ENCODE measurements at places on chromosomes 13 and 19. TPM values are rescaled to one million over a fixed set of nuclear protein-coding genes. Genes with fewer than 3 reads are reported as not detected.
A peak's percentile ranks its signal among the peaks of the same experiment; 100 is the strongest.

- no peak overlapping the region for H3K4me3 ChIP-seq
- H3K27me3 ChIP-seq = no peaks in the 10 kb centered on the region
- peaks cover 36% of the 10 kb centered on the region for H3K4me1 ChIP-seq
- DNase-seq = no peak
Measured at GRCh38 chr19:19458110-19458816, 52.8 kb downstream of the GATAD2A start.

DNA sequence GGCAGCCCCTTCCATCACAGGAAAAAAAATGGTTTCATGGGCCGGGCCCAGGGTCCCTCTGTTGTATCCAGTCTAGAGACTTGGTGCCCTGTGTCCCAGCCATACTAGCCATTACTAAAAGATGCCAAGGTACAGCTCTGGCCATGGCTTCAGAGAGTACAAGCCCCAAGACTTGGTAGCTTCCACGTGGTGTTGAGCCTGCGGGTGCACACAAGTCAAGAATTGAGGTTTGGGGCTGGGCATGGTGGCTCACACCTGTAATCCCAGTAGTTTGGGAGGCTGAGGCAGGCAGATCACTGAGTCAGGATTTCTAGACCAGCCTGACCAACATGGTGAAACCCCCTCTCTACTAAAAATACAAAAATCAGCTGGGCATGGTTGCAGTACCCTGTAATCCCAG is 214.3 kb downstream of the LIG4 start:
- no peak overlapping the region for H3K4me3 ChIP-seq
- no peak overlapping the region for H3K27ac ChIP-seq
- H3K36me3 ChIP-seq = no peaks in the 10 kb centered on the region
- no peaks in the 10 kb centered on the region for H3K27me3 ChIP-seq

- H3K27me3 ChIP-seq = no peaks in the 10 kb centered on the region
- no peak for DNase-seq
- H3K4me1 ChIP-seq = no peaks in the 10 kb centered on the region
- no peak overlapping the region for H3K4me3 ChIP-seq
Measured at GRCh38 chr13:82224806-82225205, 1657.5 kb downstream of the SLITRK1 start.

GRCh38 chr19:2883686-2884439 is 16.7 kb downstream of the ZNF556 start:
- no peak for DNase-seq
- H3K4me3 ChIP-seq = no peak overlapping the region
- H3K27me3 ChIP-seq = no peaks in the 10 kb centered on the region

- H3K36me3 ChIP-seq = peaks cover 17% of the 10 kb centered on the region
- no peak overlapping the region for H3K4me3 ChIP-seq
- no peak overlapping the region for H3K27ac ChIP-seq
- peaks cover 3% of the 10 kb centered on the region for H3K4me1 ChIP-seq
Measured at GRCh38 chr13:98846986-98847385, 94.5 kb upstream of the SLC15A1 start.

DNA sequence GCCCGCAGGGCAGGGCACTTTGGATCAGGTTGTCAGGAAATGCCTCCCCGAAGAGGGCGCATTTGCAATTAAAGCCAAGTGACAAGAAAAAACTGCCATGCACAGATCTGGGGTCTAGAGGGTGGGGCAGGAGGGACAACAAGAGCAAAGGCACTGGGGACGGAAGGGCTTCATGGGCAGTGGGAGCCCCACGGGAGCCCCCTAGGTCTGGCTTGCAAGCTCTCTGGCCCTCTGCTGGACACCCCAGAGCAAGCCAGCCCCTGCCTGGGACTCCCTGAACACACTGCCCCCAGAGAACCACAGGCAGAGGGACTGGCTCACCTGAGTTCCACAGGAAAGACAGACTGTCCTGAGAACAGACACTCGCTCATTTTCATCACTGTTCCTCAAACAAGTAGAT is 30.2 kb upstream of the C19orf12 start:
- H3K36me3 ChIP-seq = no peaks in the 10 kb centered on the region
- H3K27ac ChIP-seq = no peak overlapping the region
- no peaks in the 10 kb centered on the region for H3K4me1 ChIP-seq
- no peaks in the 10 kb centered on the region for H3K27me3 ChIP-seq

DNA sequence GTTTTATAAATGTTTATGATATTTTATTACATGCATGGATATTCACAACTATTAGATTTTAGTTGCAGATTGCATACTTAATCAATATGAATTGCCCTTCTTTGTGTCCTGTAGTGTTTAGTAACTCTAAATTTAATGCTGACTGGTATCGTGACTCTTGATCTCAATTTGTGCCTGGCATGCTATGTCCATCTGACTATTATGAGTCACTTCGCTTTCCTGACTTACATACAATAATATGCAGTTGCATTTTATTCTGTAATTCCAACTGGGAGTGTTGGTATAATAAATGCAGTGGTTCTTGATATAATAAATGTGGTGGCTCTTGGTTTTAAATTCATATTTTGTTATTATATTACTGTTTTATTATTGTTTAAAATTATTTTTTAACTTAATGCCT is 277.5 kb downstream of the LIG4 start:
- no peaks in the 10 kb centered on the region for H3K36me3 ChIP-seq
- DNase-seq = no peak
- H3K27ac ChIP-seq = no peak overlapping the region
- H3K27me3 ChIP-seq = no peaks in the 10 kb centered on the region
- no peak overlapping the region for H3K4me3 ChIP-seq
- H3K4me1 ChIP-seq = no peaks in the 10 kb centered on the region

GRCh38 chr19:5282901-5283300 is 57.7 kb downstream of the PTPRS start:
- no peak overlapping the region for H3K27ac ChIP-seq
- H3K36me3 ChIP-seq = peaks cover 12% of the 10 kb centered on the region
- no peak overlapping the region for H3K4me3 ChIP-seq
- no peak for DNase-seq

GRCh38 chr19:38561053-38561606 is 56.6 kb downstream of the MAP4K1 start:
- H3K27me3 ChIP-seq = no peaks in the 10 kb centered on the region
- H3K4me3 ChIP-seq = no peak overlapping the region
- no peak overlapping the region for H3K27ac ChIP-seq

DNA sequence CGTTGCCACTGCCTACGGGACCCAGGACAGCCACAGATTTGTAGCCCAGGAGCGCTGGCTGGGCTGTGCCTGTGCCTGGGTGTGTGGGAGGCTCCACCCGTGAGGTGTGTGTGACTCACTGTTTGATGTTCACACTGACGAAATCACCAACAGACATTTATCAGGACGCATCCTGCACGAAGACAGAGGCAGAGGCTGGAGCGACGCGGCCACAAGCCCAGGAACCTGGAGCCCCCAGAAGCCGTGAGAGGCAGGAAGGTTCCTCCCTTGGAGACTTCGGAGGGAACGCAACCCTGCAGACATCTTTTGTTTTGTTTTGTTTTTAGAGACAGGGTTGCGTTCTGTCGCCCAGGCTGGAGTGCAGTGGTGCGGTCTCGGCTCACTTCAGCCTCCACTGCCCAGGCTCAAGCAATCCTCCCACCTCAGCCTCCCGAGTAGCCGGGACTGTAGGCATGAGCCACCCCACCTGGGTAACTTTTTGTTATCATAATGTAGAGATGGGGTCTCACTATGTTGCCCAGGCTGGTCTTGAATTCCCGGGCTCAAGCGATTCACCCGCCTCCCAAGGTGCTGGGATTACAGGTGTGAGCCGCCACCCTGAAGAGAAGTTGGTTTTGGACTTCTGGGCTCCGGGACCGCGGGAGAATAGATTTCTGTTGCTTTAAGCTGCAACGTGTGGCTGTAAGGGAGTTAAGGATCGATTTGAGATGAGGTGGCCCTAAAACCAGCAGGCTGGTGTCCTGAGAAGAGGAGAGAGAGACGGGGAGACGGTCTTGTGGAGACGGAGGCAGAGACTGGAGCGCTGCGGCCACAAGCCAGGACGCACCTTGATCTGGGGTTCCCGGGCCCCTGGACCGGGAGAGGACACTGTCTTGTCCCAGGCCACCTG is 24.9 kb upstream of the WDR18 start:
- no peak overlapping the region for H3K4me3 ChIP-seq
- peaks cover 36% of the 10 kb centered on the region for H3K4me1 ChIP-seq
- H3K27me3 ChIP-seq = no peaks in the 10 kb centered on the region
- no peak for DNase-seq
- H3K36me3 ChIP-seq = peaks cover 2% of the 10 kb centered on the region
- H3K27ac ChIP-seq = peak overlapping the region; percentile 81

DNA sequence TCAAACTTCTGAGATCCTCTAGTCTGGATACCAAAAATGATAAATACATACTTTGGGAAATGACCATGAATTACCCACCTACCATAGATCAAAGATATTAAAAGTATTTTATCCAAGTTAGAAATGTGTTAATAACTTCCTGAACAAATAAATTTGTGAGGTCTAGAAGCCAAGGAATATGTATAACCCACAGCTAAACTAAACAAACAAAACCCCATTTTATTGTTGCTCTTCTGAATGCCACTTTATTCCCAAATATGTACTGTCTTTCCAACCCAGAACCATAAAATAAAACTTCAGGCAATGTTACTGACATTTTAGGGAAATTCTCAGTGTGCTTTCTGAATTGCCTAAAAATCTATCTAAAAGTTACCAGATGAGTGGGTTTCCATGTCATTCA is 35.1 kb downstream of the UBL3 start:
- peaks cover 17% of the 10 kb centered on the region for H3K4me1 ChIP-seq
- no peak for DNase-seq
- no peak overlapping the region for H3K4me3 ChIP-seq
- H3K27me3 ChIP-seq = no peaks in the 10 kb centered on the region
- no peak overlapping the region for H3K27ac ChIP-seq

GRCh38 chr13:51800486-51800885 is 3.5 kb downstream of the DHRS12 start:
- H3K36me3 ChIP-seq = no peaks in the 10 kb centered on the region
- DNase-seq = no peak
- H3K4me3 ChIP-seq = no peak overlapping the region
- no peaks in the 10 kb centered on the region for H3K27me3 ChIP-seq

DNA sequence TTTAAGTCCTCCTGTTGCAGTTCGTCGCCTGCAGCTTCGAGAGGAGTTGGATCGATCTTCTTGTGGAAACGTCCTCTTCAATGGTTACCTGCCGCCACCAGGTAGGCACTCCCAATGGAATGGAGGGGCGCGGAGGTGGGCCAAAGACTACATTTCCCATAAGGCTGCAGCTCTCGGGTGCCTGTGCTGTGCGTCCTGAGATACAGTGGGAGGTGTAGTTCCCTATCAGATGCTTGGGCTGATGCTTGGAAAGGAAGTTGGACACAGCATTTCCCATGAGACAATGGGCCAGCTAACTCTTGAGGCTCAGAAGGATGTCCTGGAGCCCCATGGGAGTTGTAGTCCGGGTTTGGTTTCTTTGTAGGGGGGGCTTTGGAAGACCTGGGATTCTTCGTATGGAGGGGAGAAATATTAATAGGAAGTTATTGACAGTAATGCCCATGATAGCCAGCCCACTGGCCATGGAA is 1.8 kb downstream of the SHKBP1 start:
- H3K27ac ChIP-seq = no peak overlapping the region
- no peaks in the 10 kb centered on the region for H3K27me3 ChIP-seq
- no peak for DNase-seq
- H3K4me3 ChIP-seq = no peak overlapping the region
- no peaks in the 10 kb centered on the region for H3K4me1 ChIP-seq

GRCh38 chr13:111512707-111513106 is 192.3 kb downstream of the TEX29 start:
- no peak overlapping the region for H3K27ac ChIP-seq
- H3K4me1 ChIP-seq = no peaks in the 10 kb centered on the region
- no peaks in the 10 kb centered on the region for H3K36me3 ChIP-seq
- no peak for DNase-seq

GRCh38 chr19:16381756-16382401 is 57.3 kb downstream of the KLF2 start:
- peaks cover 14% of the 10 kb centered on the region for H3K36me3 ChIP-seq
- no peak overlapping the region for H3K4me3 ChIP-seq
- H3K27me3 ChIP-seq = no peaks in the 10 kb centered on the region
- H3K4me1 ChIP-seq = peaks cover 31% of the 10 kb centered on the region

DNA sequence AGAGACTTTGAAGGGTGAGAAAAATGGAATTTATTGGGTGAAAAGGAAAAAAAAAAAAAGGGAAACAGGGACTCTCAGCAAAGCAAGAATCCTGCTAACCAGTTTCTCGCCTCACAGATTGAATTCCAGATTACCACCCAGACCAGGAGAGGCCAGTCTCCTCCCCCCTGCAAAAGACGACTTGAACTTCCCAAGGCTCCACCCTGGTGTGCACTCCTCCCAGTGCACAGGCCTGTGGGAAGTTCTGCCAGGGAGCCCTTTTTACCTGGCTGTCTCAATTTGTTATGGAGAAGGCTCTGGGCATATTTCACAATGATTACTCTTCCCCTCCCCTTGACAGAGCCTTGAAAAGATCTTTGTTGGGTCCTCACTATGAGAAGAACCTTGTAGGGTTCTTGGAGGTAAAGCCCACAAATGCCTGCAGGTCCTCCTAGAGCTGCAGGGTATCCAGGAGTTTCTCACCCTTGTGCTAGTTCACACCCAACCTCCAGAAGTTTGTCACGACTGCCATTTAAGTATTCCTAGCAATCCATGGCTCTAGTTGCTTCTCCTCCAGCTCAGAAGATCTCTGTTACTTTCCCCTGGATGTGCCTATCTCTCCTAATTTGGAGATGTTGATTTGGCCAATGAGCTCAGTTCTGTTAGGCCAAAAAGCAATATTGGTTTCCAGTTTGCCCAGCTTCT is 229.8 kb upstream of the TMTC4 start:
- no peak overlapping the region for H3K27ac ChIP-seq
- H3K36me3 ChIP-seq = no peaks in the 10 kb centered on the region
- H3K4me3 ChIP-seq = no peak overlapping the region
- H3K4me1 ChIP-seq = no peaks in the 10 kb centered on the region
- H3K27me3 ChIP-seq = no peaks in the 10 kb centered on the region
- DNase-seq = no peak

FPR1 gene
- total RNA-seq = not detected

SULT2A1 gene
- not detected for total RNA-seq

JOSD2 gene
- 25.4 TPM for total RNA-seq

LEUTX gene
- not detected for total RNA-seq

ZNF44 gene
- 8.2 TPM for total RNA-seq

KLK2 gene
- total RNA-seq = not detected

Measured in cardiac muscle cell (in vitro differentiated cells and primary cell).